ENCODE measurements at places on chromosomes 1 and 21.

DNA sequence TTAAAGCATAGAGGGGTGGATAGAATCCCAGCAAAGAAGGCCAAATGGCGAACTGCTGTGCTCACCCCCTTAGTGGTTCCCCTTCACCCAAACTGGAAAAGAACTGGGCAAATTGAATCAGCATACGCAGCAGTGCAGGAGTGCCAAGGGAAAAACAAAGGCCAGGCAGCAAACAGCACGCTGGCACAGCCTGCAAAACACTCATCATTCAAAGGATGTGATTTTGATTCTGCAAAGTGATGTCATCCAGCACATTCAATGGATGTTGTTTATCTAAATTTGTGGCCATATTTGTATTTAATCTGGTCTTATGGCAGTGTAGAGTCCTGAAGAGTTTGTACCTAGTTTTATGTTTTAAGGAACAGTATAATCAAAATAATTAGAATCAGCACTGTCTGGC is 71.8 kb upstream of the ECE1 start:
- no peak for DNase-seq

GRCh38 chr1:9784508-9785133 is 39.1 kb downstream of the CLSTN1 start:
- peak; percentile 43 for DNase-seq

DNA sequence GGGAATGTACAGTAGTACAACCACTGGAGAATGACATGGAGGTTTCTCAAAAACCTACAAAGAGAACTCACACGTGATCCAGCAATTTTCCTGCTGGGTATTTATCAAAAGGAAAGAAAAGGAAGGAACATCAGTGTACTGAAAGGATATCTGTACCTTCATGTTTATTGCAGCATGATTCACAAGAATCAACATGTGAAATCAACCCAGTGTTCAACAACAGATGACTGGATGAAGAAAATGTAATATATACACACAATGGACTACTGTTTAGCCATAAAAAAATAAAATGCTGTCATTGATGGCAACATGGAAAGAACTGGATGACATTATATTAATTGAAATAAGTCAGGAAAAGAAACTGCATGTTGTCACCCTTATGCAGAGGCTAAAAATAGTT is 19.0 kb upstream of the CYP4A11 start:
- DNase-seq: no peak

- no peak for DNase-seq
Measured at GRCh38 chr1:16180291-16180824, 24.5 kb upstream of the EPHA2 start.

- DNase-seq: no peak
Measured at GRCh38 chr1:231157311-231157710, 4.5 kb upstream of the TRIM67 start.

All from stimulated activated CD8-positive, alpha-beta memory T cell treated with anti-CD3 and anti-CD28 coated beads, Interleukin-15, amount 100 ng/mL, for 4 hours (primary cell).